ENCODE measurements at places on chromosomes 1 and 21.

DNA sequence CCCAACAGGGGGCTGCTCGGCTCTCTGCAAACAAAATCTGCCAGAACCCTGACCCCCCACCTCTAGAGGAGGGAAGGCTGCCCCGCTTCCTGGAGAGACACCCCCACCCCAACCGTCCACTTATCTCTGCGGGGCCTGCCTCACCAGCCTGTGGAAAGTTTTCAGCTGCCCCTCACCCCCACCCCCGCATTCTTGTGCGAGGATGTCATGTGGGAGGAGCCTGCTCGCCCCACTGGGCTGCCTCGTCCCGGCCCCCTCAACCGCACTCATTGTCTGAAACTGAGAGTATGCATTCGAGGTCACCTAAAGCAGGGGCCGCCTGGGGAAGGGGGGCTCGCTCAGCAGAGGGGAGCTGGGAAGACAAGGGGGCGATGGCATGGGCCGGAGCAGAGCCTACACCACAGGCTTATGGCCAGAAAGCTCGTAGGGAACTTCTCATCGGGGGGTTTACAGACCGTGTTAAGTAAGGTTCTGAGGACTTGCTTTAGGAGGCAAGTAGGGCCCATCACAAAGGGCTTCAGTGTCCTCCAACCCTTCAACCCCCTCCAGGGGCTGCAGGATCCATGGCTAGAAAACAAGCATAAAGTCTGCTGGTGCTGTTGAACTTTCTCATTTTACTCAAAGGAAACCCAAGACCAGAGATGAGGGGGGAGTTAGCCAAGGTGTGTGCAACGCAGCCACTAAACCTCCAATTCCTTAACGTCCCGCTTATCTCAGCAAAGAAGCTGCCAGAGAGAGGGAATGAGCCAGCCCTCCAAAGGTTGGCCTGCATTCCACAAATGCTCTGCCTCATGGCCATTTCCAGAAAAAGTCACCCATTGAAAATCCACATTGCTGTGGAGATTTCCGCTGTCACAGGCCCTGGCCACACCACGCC is 9.4 kb downstream of the EPHA2 start:
- no peak for DNase-seq

DNA sequence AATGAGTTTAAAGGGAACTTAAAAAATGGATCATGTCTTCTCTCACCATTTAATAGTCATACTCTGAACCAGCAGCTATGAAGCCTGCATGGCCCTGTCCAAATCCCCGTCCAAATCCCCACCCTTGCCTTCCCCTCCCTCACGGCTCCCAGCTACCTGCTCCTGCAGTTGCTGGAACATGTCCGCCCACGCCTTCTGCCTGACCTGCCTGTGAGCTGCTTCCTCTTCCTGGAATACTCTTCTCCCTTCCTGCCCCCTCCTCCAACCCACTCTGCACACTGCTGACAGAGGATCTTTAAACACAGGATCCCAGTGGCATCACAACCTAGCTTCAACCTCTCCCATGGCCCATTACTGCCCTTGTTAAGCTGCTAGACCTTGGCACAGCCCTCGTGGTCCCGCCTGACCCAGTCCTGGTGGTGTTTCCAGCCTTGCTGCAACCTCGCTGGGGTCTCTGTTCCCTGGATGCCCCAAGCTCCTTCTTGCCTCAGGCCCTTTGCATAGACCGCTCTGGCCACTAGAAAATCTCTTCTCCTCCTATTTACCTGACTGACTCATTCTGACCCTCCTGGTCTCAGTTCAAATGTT is 118.3 kb downstream of the PTPRU start:
- DNase-seq: peak; percentile 38

DNA sequence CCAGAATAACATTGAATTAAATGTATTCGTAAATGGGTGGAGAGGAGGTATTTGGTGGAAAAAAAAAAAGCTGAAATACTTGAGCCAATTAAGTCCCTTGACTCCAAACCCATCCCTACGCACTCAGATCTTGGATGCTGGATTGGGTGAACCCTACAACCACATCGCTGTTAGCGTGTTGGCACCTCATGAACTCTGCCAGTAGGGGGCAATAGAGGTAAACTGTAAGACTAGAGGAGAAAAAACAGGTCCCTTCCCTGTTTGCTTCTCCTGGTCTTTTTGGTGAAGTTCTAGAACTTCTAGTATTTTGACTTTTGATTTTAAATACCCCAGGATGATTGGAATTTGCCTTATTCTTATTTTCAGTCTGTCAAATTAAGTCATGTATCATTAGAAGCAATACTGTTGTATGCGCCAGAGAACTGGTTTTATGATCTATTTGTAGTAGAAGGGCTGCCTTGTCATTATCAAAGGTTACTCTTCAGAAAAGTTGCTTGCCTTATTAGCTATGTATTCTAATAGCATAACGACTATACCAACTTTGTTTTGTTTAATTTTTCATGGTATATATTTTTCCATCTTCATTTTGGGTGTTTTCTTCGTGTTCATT is 1.9 kb upstream of the OR13G1 start:
- DNase-seq: no peak

GRCh38 chr1:21340230-21340945 is 50.1 kb upstream of the ECE1 start:
- DNase-seq: no peak

DNA sequence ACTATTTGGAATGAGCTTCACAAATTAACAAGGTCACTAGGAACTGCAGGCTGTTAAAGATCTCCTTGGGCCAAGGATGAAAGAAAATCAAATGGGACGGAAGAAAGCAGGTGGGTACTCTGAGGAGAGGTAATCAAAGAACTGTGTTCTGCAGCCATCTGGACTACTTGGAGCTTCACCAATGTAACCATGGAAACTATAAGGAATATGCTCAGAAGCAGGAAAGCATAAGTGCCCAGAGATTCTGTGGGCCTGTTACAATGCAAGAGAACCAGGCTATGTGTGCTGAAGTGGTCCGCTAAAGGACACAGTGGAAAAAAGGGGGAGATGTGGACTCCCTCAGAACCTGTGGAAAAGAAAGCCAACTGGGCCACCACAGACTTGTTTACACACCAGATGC is 238.5 kb downstream of the PTGER3 start:
- no peak for DNase-seq
